ENCODE measurements at places on chromosomes 5 and 9.

DNA sequence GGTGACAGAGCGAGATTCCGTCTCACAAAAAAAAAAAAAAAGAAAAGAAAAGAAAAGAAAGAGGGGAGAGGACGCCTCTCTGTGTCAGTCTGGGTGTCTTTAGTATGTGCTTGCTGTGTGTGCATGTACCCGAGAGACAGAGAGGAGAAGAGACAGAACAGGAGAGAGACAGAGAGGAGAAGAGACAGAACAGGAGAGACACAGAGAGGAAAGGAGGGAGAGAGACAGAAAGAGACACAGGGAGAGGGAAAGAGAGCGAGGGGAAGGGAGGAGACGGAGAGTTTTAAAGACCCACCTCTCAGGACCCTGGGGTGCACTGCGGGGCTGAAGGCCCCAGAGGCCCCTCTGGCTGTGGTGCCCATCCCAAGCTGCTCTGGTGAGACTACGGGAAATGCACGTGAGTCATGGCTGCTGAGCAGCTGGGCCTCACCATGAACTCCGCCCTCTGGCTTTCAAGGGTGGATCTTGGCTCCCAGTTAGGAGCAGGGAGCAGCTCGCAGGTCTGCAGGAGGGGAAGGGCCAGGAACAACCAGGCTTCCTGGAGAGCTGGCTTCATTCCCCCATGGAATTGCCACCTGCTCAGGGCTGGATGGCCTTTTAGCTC lies 7.9 kb downstream of the SLC6A3 start:
- DNase-seq: no peak

GRCh38 chr9:100222674-100223073 lies 123.6 kb downstream of the INVS start:
- no peak for DNase-seq

DNA sequence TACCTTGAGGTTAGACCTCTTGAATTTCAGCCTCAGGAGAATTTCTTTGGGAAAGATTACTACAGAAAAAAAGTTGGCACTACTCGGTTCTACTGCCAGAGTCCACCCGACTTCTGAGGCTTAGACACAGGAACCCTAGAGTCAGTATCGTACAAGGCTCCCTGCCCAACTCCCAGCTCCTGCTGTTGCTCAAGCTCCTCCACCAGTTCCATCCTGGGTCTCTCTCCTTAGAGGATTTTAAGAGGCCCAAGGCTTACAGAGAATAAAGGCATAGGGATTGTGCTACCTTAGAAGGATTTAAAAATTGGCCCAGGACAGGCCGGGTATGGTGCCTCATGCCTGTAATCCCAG lies 29.0 kb upstream of the SSBP2 start:
- DNase-seq: no peak

GRCh38 chr5:13350767-13351166 lies 593.7 kb downstream of the DNAH5 start:
- no peak for DNase-seq

DNA sequence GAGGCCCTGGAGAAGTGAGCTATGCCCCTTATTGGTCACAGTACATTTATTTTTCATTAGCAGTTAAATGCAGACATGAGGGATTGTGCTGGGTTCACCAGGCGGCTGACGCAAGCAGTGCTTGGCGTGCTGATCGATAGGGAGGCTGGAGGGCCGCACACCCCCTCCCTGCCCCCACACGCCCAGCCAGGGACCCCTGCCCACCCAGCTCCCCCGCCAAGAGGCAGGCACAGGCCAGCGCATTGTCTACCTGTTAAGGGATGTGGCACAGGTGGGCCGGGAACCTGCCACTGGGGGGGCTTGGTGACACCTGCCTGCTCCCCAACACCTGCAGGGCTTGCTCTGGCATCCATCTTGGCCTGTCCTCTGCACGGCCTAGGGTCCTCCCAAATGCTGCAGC lies 39.2 kb downstream of the HK3 start:
- no peak for DNase-seq

DNA sequence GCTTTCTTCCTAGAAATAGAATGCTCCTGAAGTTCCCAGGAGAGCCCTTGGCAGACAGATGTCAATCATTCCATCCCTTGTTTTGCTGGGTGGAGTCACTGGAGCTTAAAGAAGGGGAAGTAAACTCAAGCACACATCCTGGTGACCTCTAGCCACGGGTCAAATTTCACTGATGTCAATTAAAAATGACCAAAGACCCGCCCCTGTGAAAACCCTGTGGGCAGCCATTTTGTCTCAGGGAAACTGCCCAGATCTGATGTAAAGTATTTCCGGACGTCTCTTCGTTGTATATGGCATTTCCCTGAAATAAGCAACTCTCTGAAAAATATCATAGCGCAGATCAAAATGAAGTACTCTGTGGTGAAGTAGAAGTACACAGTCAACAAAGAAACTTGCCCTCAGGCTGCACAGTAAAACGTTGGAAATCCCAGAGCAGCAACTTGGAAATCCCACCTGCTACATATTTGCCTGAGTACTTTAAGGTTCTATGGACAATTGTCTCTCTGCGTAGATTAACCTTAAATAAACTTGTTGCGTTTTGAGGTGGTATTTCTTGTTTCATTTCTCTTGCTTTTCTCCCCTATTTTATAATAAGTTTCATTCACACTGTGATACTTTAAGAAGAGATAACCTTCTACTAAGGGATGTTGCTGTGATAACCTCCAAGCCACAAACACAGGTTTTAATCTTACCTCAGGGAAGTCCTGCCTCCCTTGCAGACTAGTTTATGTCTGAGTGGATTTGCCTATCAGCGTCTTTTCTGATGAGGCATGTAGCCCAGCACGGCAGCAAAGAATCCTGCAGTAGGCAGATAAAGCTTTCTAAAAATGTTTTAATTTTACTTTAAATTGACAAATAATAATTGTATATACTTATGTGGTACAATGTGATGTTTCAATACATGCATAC lies 60.9 kb upstream of the PIP5K1B start:
- DNase-seq: no peak

DNA sequence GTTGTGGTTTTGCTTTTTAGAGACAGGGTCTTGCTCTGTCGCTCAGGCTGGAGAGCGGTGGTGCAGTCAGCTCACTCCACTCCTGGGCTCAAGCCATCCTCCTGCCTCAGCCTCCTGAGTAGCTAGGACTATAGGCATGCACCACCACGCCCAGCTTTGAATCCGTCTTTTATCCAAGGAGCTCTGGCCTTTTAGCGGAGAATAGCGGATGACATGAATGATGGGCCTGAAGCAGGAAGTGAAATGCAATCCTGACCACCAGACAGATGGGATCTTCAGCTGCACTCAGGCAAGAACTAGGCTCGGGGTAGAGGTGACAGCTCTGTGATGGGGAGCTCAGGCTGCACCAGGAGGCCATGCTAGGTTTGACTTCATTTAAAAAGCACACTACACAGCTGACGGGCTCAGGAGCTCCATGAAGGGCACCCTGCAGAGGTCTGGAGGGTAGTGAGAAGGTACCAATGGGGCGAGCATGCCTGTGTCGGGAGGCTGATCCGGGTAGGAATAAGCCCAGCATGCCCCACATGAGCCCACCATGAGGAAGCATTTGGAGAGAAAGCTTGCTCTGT lies 21.9 kb downstream of the POLR1E start:
- DNase-seq: no peak

GRCh38 chr9:131744720-131745201 lies 4.9 kb upstream of the RAPGEF1 start:
- DNase-seq: no peak

- no peak for DNase-seq
Measured at GRCh38 chr5:142107736-142108431, 695 bp upstream of the NDFIP1 start.
